ENCODE measurements at places on chromosomes 11 and 22. TPM values are rescaled to one million over a fixed set of nuclear protein-coding genes. Genes with fewer than 3 reads are reported as not detected.

Gene ACR
- not detected for total RNA-seq

Gene SYNGR1
- not detected for total RNA-seq

Gene GVQW3
- total RNA-seq, result 4.3 TPM

Gene SCN4B
- total RNA-seq, result 0.32 TPM

Gene GRAP2
- total RNA-seq, result 44.1 TPM

Gene OR8A1
- total RNA-seq, result not detected

Gene OR6T1
- total RNA-seq, result not detected

Gene KRTAP5-8
- total RNA-seq, result not detected

Gene GPR83
- total RNA-seq, result 0.05 TPM

Gene OR8G5
- not detected for total RNA-seq

Gene MS4A6E
- not detected for total RNA-seq

Gene BEST1
- total RNA-seq, result not detected

Gene TENM4
- total RNA-seq, result not detected

Gene LGALS12
- total RNA-seq, result 1.4 TPM

Gene CLMP
- 0.05 TPM for total RNA-seq

Gene ARHGAP20
- total RNA-seq, result not detected

Gene CDC45
- total RNA-seq, result 101 TPM

Gene RAG2
- not detected for total RNA-seq

Gene HBD
- not detected for total RNA-seq

Gene UPK3A
- total RNA-seq, result not detected

Gene GLB1L2
- 3.1 TPM for total RNA-seq

Gene DDX25
- not detected for total RNA-seq

Gene SERGEF
- total RNA-seq, result 43.9 TPM

Gene TRIM66
- total RNA-seq, result 13.6 TPM

Gene SGSM1
- total RNA-seq, result not detected

Gene TRIM48
- total RNA-seq, result not detected

Gene PGGHG
- total RNA-seq, result 62.8 TPM

Gene KRTAP5-10
- not detected for total RNA-seq

Gene OR10AG1
- not detected for total RNA-seq

Gene OR51E2
- total RNA-seq, result not detected

Gene NXPE4
- not detected for total RNA-seq

Gene OR2D2
- 0.94 TPM for total RNA-seq

Gene IGLL5
- total RNA-seq, result not detected

Gene ATL3
- total RNA-seq, result 38.6 TPM

Gene KLHDC7B
- 3.3 TPM for total RNA-seq

Gene KREMEN1
- 0.23 TPM for total RNA-seq

Gene TPH1
- 0.34 TPM for total RNA-seq

Gene OR6A2
- 0.53 TPM for total RNA-seq

Gene MN1
- total RNA-seq, result 0.09 TPM

Gene ZNF215
- 6.7 TPM for total RNA-seq

Gene KCNJ1
- not detected for total RNA-seq

Measured in activated T-helper 2 cell treated with anti-CD3 and anti-CD28 coated beads, Interferon-gamma antibody, Interleukin-2, Interleukin-4, amounts not matched to agents 10 μg/mL and 5 μg/mL and 100 μg/mL, durations not matched to agents 14 hours and 24 hours and 36 hours (primary cell).